ENCODE measurements at places on chromosomes 2 and 18.

GRCh38 chr18:65788373-65788772, 37.6 kb downstream of the CDH7 start:
- no peak for DNase-seq

DNA sequence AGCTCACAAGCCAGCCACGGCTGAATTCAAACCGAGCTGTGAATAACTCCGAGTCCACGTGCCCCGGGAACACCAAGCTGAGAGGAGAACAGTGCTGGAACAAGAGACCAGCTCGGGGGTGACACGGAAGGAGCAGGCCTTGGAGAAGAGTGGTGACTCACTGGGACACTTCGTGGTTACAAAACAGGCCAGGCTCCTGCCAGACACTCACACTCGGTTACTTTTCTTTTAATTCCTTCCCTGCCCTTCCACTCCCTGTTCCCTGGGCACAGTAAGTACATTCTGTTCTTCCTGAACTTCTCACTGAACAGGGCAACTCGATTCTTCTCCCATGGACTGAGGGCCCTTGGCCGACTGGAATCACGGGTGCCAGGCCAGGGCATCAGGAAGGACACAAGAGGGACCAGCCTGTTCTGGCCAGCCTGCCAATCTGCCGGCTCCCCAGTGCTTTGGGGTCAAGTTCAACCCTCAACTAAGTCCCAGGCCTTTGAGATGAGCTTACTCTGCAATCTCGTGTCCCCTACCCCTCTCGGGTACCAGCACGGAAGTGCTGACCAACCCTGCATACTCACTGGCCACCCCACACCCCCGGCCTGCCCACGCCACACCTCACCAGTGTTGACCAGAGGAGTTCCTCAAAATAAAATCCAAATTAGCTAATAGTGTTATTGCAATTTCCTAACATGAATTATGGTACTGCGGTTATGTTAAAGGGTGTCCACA, 87.5 kb downstream of the TFCP2L1 start:
- DNase-seq, result no peak

DNA sequence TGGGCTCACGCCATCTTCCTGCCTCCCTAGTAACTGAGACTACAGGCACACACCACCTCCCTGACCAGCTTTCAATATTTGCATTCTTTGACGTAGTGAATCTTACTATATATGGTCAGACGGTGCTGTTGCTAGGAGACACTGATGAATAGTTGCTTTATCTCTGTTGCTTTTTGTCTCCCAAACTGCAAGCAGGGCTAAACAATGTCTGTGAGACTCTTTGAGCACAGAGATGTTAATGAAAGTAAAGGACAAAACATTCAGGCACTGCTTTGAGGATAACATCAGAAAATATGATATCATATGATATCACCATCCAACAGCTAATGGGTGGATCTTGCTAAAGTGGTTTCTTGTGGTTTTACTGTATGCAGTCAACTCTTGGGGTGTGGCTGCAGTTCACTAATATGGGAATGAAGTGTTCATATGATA, 43.0 kb downstream of the EMILIN2 start:
- DNase-seq, result no peak

DNA sequence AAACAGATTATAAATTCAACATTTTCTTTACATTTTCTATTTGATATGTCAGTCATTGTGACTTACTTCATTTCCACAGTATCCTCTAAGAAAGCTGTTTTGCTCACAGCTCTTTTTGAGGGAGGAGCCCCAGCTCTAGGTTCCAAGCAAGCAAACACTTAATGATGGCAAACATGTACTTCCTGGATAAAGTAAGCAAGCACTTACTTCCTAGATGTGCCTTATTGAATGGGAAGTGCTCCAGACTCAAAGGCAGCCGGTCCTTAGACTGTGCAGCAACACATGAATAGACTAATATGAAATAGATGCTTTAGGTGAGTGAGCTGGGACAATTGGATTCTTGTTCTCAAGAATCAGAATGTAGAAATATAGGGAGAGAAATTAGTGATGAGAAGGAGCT, 2149.8 kb upstream of the PIK3C3 start:
- peak; percentile 2 for DNase-seq

- no peak for DNase-seq
Measured at GRCh38 chr2:100960688-100961087, 41.4 kb upstream of the RPL31 start.

- no peak for DNase-seq
Measured at GRCh38 chr2:217911283-217912097, 91.3 kb downstream of the TNS1 start.

DNA sequence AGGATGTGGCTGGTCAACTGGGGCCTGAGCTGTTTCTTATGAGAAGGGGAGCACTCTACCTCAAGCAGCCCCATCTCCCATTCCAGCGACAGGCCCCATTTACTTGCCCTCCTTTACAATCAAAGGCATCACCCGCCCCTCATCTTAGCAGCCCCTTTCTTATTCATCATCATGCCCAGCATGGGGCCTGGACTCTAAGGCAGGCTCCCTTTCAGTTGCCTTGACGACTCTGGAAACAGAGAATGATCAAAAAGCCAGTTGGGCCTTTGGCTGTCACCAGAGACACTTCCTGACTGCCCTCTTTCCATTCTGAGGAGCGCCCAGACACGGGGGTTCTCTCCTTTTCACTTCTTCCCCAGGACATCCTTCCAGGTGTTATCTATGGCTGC, 11.2 kb downstream of the CELF4 start:
- no peak for DNase-seq

- DNase-seq, result peak; percentile 74
Measured at GRCh38 chr18:26813043-26813442, 52.5 kb downstream of the AQP4 start.

DNA sequence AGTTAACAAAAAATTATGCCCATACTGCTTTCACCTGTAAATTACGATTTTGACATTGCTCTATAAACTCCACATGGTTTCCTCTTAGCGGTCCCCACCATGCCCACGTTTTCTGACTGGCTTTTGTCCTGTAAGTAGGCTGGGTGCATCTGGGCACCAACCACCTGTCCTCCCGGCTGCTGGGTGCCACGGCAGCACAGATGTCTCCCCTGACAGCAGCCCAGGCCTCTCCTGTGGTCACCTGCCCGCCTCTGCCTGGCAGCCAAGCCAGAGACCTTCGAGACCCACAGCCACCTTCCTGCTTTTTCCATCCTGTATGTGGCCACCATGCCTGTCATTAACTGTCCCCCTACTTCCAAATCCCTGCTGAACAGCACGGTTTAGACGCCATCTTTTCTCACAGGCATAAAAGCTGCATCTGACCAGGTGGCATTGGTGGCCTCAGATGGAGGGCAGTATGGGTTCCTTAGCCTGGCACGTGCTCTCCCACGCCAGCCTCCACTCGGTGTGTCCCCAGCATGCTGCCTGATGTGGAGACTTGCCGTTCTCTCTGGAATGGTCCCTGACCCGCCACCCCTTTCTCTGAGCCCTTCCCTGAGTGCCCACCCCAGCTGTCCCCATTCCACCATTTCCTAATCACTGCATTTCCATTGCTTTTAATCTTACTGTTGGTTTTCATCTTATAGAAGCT, 18.9 kb downstream of the SNORC start:
- DNase-seq, result no peak

DNA sequence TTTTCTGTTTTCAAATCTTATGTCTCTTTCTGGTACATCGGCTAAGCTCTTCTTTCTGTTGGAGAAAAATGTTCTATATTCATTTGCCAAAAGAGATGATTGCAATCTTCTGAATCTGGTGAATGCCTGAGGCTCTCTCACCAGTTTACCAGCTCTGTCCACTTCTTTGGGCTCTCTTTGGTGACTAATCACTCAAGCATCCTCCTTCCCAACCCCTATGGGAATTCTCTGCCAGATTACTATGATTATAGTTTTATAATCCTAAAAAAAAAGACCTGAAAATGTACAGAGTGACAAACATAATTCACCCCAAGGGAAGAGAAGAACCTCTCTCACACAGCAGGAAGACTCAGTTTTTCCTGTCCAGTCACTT, 187.3 kb downstream of the CAMKMT start:
- DNase-seq, result peak; percentile 70

- DNase-seq, result no peak
Measured at GRCh38 chr2:28499282-28499681, 3.4 kb downstream of the PLB1 start.

- no peak for DNase-seq
Measured at GRCh38 chr2:78281164-78281563, 744.3 kb upstream of the REG3G start.

- DNase-seq, result no peak
Measured at GRCh38 chr2:125371867-125372266, 1284.1 kb upstream of the GYPC start.

GRCh38 chr18:24497031-24497754, 36.8 kb downstream of the HRH4 start:
- DNase-seq, result no peak

DNA sequence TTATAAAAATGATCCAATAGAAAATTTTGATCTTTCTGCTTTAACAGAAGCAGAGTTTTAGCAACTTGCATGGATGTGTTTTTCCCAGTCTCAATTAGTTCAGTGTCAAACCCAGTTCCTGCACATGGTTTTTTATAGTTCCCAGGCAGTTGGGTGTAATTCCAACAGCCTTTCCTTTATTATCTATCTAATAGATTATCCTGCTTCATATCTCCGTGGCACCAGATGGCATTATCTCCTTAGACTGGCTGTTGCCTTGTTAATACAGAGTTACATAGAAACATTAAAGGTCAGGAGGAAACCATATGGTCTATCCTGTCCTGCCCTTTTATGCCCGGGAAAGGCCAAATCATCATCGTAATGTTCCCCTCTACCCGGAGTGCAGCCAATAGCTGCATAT, 400.9 kb upstream of the SMIM21 start:
- no peak for DNase-seq

DNA sequence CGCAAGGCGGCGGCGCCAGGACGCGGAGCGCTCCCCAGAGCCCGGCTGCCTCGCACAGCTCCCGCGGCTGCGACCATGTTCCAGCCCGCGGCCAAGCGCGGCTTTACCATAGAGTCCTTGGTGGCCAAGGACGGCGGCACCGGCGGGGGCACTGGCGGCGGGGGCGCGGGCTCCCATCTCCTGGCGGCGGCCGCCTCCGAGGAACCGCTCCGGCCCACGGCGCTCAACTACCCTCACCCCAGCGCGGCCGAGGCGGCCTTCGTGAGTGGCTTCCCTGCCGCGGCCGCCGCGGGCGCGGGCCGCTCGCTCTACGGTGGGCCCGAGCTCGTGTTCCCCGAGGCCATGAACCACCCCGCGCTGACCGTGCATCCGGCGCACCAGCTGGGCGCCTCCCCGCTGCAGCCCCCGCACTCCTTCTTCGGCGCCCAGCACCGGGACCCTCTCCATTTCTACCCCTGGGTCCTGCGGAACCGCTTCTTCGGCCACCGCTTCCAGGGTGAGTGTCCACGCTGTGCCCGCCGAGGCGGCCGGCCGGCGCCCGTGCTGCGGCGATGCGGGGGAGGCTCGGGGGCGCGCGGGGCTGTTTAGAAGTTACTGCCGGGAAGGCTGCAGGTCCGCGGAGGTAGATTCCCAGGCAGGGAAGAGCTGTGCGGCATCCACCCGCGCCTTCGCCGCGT, 696 bp downstream of the EMX1 start:
- DNase-seq, result no peak

DNA sequence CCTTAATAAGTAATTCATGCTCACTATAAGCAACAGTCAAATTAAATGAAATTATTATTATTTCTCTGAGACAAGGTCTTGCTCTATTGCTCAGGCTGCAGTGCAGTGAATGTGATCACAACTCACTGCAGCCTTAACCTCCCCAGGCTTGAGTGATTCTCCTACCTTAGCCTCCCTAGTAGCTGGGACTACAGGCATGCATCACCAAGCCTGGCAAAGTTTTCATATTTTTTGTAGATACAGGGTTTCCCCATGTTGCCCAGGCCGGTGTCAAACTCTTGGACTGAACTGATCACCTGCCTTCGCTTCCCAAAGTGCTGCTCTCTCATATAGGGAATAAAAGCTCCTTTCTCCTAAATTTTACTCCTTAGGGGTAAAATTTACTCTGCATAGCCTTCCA, 74.9 kb upstream of the GAREM1 start:
- DNase-seq, result no peak

- DNase-seq, result no peak
Measured at GRCh38 chr2:46978723-46979122, 63.1 kb upstream of the MCFD2 start.

DNA sequence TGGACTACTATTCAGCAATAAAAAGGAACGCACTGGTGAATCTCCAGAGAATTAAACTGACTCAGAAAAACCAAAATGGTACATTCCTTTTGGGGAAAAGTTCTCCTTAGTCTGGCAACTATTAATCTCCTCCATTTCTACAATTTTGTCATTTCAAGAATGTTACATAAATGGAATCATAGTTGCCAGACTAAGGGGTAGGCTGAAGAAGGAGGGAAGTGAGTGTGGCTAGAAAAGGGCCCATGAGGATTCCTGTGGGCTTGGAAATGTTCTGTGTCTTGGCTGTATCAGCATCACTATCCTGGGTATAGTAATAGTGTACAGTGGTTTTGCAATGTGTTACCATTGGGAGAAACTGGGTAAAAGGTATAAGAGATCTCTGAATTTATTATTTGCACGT, 72.4 kb downstream of the ZAP70 start:
- DNase-seq, result no peak

- no peak for DNase-seq
Measured at GRCh38 chr2:235553291-235553690, 59.4 kb downstream of the AGAP1 start.

DNA sequence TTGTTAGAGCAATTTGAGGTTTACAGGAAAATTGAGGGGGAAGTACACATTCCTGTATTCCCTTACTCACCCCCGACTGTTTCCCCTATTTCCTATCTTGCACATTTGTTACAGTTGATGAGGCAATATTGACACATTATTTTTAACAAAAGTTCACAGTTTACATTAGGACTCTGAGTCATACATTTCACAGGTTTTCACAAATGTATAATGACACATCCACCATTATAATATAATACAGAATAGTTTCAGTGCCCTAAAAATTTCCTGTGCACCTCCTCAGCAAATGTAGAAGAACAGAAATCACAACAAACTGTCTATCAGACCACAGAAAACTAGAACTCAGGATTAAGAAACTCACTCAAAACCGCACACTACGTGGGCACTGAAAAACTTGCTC, 160.6 kb upstream of the RMP24 start:
- no peak for DNase-seq

DNA sequence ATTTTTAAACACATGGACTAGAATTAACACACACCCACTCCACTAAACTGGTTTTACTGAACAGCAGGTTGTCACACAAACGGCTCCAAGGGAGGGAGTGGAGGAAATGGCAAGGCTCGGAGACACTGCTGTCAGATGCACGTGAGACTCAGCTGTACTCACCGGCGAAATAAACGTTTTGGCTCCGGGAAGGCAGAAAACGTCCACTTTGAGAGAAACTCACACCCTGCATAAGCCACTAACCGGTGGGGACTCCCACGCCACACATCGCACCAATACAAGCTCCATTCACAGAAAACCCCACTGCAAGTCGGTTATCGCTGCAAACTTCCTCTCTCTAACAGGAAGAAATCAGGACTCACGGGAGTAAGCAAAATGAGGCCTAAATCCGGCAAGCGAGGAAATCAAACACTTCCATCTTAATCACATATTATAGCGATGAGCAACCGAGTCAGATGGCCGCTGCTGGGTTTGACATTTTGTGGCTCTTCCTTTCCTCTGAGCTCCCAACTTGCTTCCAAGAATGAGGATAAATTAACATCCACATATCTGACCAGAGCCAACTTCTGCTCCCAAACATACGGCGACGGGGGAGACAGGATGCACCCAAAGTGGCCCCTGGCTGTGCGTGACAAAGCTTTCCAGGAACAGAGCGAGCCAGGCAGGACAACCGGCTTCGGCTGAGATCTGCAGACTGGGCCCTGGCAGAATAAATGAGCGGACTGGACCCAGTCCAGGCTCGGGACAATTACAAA, 63.5 kb downstream of the HDAC4 start:
- DNase-seq, result no peak

GRCh38 chr18:42474577-42474976, 519.5 kb downstream of the PIK3C3 start:
- DNase-seq, result no peak

Data from T47D (cell line).